ENCODE measurements at places on chromosomes 5 and 9. TPM values are rescaled to one million over a fixed set of nuclear protein-coding genes. Genes with fewer than 3 reads are reported as not detected.

FOXD4L6 gene
- total RNA-seq: not detected

SLC38A9 gene
- 10.5 TPM for total RNA-seq

CFAP157 gene
- not detected for total RNA-seq

ACTBL2 gene
- total RNA-seq: 0.54 TPM

PALM2AKAP2 gene
- total RNA-seq: 2.9 TPM

CTNND2 gene
- total RNA-seq: not detected

SLC45A2 gene
- not detected for total RNA-seq

CYLC2 gene
- not detected for total RNA-seq

LRRTM2 gene
- not detected for total RNA-seq
